Left lung (tissue), 14 donors: ENCODE measurements at places on chromosomes 5 and 9.

GRCh38 chr5:76819851-76820525 lies 1.2 kb downstream of the F2RL1 start:
- H3K27me3 ChIP-seq = peaks cover 8% of the 10 kb centered on the region
- DNase-seq = peak; percentile 82
- peaks cover 3% of the 10 kb centered on the region for H3K4me1 ChIP-seq
- H3K4me3 ChIP-seq = peak overlapping the region; percentile 72
- no peak overlapping the region for H3K27ac ChIP-seq

DNA sequence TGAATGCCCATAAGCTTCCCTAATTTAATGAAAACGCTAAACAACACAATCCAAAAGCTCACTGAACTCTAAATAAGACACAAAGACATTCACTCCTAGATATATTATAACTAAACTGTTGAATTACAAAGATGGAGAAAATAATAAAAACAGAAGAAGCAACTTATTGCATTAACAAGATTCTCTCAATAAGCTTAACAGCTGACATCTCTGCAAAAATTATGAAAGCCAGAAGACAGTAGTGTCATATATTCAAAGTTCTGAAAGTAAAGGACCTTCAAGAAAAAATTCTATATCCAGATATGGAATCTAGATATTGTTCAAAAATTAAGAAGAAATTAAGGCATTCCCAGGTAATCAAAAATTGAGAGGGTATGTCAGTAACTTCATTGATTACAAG lies 957.8 kb upstream of the TYRP1 start:
- H3K4me1 ChIP-seq = no peaks in the 10 kb centered on the region
- no peaks in the 10 kb centered on the region for H3K36me3 ChIP-seq
- no peak overlapping the region for H3K4me3 ChIP-seq
- no peak for DNase-seq
- no peaks in the 10 kb centered on the region for H3K27me3 ChIP-seq

GRCh38 chr5:41956943-41957342 lies 31.9 kb downstream of the FBXO4 start:
- H3K27me3 ChIP-seq = no peaks in the 10 kb centered on the region
- no peak for DNase-seq
- no peaks in the 10 kb centered on the region for H3K4me1 ChIP-seq
- H3K27ac ChIP-seq = no peak overlapping the region
- no peak overlapping the region for H3K4me3 ChIP-seq

- H3K36me3 ChIP-seq = no peaks in the 10 kb centered on the region
- peaks cover 40% of the 10 kb centered on the region for H3K27me3 ChIP-seq
- H3K4me3 ChIP-seq = no peak overlapping the region
- no peak overlapping the region for H3K27ac ChIP-seq
- DNase-seq = no peak
- H3K4me1 ChIP-seq = peaks cover 9% of the 10 kb centered on the region
These were observed 34.1 kb upstream of the PDE8B start for GRCh38 chr5:77176429-77176828.

GRCh38 chr5:56588131-56588487 lies 227.2 kb upstream of the MAP3K1 start:
- H3K27ac ChIP-seq = peak overlapping the region; percentile 15
- H3K4me3 ChIP-seq = no peak overlapping the region
- H3K36me3 ChIP-seq = no peaks in the 10 kb centered on the region
- no peaks in the 10 kb centered on the region for H3K27me3 ChIP-seq
- no peak for DNase-seq

DNA sequence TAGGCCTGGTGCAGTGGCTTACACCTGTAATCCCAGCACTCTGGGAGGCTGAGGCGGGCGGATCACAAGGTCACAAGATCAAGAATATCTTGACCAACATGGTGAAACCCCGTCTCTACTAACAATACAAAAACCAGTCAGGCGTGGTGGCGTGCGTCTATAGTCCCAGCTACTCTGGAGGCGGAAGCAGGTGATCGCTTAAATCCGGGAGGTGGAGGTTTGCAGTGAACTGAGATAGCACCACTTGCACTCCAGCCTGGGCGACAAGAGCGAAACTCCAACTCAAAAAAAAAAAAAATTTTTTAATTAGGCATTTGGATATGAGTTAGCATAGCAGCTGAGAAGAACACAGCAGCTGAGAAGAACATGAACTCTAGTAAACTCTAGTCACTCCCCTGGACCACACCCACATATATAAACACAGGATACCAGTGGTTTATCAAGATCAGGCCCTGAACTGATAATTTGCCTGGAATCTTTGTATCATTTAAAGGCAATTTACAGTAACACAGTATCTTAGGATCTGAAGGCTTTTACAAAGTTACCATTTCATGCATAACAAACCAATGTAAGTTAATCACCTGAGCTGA lies 4.6 kb upstream of the UGCG start:
- no peak overlapping the region for H3K4me3 ChIP-seq
- peaks cover 13% of the 10 kb centered on the region for H3K4me1 ChIP-seq
- no peaks in the 10 kb centered on the region for H3K36me3 ChIP-seq
- no peak for DNase-seq
- H3K27me3 ChIP-seq = no peaks in the 10 kb centered on the region
- no peak overlapping the region for H3K27ac ChIP-seq

DNA sequence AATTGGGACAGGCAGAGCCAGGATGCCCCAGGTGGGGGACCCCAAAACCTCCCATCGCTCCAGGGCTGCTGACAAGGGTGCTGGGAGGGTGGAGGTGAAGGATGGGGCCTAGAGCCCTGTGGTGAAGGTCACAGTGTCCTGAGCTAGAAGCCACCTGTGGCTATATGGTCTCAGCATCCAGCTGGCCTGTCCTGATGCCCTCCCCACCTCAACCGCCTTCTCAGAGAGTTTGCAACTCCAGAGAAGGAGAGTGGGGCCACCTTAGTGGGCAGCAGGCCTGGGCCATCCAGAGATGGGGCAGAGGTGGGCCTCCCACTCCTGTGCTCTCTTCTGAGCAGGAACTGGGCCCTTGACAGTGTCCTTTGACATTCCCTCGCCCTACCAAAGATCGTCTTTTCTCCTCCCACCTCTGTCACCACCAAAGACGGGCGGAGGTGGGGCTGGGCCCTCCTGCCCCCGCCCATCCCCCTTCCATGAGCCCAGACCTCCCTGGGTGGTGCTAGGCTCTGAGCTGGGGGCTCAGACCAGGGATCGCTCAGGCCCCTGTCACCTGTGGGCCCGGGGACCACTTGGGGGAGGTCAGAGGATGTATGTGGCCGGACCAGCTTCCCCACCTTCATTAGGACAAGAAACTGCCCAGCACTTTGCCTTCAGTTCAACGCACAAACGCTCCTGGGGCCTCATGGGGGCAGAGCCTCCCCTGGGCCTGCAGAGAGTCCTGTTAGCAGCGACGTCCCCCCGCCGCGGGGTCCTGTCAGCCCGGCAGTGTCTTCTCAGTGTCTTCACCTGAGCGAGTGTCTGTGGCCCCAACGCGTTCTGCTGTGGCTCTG lies 10.0 kb upstream of the DOLPP1 start:
- no peaks in the 10 kb centered on the region for H3K27me3 ChIP-seq
- no peak overlapping the region for H3K27ac ChIP-seq
- H3K4me1 ChIP-seq = no peaks in the 10 kb centered on the region
- H3K4me3 ChIP-seq = no peak overlapping the region

DNA sequence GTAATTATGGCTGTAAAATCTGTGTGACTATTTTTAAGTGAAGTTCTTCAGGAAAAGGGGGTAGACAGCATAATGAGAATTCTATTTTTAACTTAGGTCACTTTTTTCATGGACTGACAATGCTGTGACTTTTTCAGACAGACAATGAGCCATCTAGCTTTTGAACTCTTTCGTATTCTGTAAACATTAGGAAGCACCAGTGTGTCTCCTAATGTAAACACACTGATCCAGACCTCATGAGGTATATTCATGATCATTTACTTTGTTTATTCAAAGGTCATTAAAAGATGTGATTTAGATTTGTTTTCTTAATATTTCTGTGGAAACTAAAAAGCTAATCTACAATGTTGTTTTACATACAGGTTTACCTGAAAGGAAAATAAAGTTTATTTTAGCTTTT lies 352.6 kb downstream of the ADGRV1 start:
- no peak for DNase-seq
- no peaks in the 10 kb centered on the region for H3K36me3 ChIP-seq
- no peak overlapping the region for H3K27ac ChIP-seq
- H3K4me3 ChIP-seq = no peak overlapping the region
- no peaks in the 10 kb centered on the region for H3K4me1 ChIP-seq

DNA sequence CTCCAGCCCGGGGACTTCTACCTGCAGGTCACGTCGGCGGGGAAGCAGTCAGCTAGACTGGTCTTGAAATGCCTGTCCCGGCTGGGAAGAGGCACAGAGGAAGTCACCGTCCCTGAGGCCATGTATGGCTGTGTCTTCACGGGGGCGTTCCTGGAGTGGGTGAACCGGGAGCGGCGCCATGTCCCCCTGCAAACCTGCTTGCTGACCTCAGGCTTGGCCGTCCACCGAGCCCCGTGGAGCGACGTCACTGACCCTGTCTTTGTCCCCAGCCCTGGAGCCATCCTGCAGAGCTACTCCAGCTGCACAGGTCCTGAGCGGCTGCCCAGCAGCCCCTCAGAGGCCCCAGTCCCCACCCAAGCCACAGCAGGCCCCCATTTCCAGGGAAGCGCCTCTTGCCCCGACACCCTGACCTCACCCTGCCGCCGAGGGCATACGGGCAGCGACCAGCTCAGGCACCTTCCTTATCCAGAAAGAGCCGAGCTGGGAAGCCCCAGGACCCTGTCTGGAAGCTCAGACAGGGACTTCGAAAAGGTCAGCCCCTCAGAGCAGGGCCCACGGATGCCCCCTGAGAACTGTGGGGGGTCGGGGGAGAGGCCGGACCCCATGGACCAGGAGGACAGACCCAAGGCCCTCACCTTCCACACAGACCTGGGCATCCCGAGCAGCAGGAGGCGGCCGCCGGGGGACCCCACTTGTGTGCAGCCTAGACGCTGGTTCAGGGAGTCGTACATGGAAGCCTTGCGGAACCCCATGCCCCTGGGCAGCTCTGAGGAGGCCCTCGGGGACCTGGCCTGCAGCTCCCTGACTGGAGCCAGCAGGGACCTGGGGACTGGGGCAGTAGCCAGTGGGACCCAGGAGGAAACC lies 47.8 kb downstream of the PLEKHG4B start:
- no peak for DNase-seq
- no peaks in the 10 kb centered on the region for H3K4me1 ChIP-seq
- H3K27ac ChIP-seq = no peak overlapping the region

GRCh38 chr9:89442981-89443814 lies 54.7 kb downstream of the SEMA4D start:
- peaks cover 56% of the 10 kb centered on the region for H3K4me1 ChIP-seq
- H3K27me3 ChIP-seq = no peaks in the 10 kb centered on the region
- no peaks in the 10 kb centered on the region for H3K36me3 ChIP-seq
- H3K4me3 ChIP-seq = no peak overlapping the region

GRCh38 chr9:18928711-18929110 lies 104.3 kb downstream of the SAXO1 start:
- no peak overlapping the region for H3K4me3 ChIP-seq
- DNase-seq = no peak
- H3K4me1 ChIP-seq = no peaks in the 10 kb centered on the region
- no peak overlapping the region for H3K27ac ChIP-seq

- no peak overlapping the region for H3K4me3 ChIP-seq
- peaks cover 22% of the 10 kb centered on the region for H3K27me3 ChIP-seq
- DNase-seq = no peak
- no peaks in the 10 kb centered on the region for H3K4me1 ChIP-seq
- no peak overlapping the region for H3K27ac ChIP-seq
- H3K36me3 ChIP-seq = no peaks in the 10 kb centered on the region
These were observed 357.4 kb upstream of the CCNH start for GRCh38 chr5:87770016-87770570.
